ENCODE measurements at places on chromosomes 11 and 22.

DNA sequence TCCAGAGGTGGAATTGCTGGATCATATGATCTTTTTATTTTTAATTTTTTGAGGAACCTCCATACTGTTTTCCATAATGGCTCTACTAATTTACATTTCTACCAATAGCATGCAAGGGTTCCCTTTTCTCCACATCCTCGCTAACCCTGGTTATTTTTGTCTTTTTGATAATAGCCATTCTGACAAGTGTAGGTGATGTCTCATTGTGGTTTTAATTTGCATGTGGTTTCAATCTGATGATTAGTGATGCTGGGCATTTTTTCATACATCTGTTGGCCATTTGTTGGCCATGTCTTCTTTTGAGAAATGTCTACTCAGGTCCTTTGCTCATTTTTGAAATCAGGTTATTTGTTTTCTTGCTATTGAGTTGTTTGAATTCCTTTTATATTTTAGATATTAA is 15.4 kb upstream of the OR4D5 start:
- no peak for DNase-seq

- DNase-seq, result no peak
Measured at GRCh38 chr11:30291331-30291730, 31.6 kb upstream of the ARL14EP start.

GRCh38 chr11:10540915-10541560 is at the start of gene RNF141:
RNF141 (minus strand) TSS chr11:10541187; CDS start chr11:10534158, 7,029 bp downstream.
- DNase-seq, result peak; percentile 86

DNA sequence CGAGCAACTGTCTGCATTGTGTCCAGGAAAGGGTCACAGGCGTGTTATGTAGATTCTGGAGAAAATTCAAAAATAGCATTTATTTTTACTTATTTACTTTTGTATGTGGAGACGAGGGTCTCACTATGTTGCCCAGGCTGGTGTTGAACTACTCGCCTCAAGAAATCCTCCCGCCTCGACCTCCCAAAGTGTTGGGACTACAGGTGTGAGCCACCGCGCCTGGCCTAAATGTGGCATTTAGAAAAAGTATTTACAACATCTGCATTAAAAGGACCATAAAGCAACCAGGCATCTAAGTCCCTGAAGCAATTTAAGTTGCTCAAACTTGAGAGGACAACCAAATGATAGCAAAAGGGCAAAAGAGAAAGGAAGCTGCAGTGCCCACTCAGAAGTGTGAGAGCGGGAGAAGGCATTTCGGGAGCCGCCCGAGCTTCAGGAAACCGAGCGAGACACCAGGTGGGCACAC is 595 bp downstream of the TRIM66 start:
- peak; percentile 28 for DNase-seq

GRCh38 chr11:112481893-112482292 is 221.2 kb upstream of the PLET1 start:
- no peak for DNase-seq

GRCh38 chr11:83007477-83007876 is 64.2 kb downstream of the RAB30 start:
- DNase-seq, result no peak

DNA sequence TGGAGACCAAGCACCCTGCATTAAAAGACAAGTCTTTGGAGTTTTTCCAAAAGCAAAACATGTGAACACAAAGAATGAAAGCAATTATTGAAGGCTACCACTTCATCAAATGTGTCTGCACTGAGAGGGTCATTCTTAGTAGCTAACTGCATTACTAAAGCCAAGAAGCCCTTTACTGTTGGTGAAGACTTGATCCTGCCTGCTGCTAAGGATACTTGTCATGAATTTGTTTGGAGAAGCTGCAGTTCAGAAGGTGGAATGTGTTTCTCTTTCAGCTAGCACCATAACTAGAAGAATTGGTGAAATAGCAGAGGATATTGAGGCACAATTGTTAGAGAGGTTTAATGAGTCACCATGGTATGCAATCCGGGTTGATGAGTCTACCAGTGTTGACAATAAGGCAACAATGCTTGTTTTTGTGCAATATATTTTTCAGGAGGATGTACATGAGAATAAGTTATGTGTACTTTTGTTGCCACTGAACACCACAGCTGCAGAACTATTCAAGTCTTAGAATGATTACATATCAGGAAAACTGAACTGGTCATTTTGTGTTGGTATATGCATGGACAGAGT is 457.3 kb upstream of the ISX start:
- DNase-seq, result no peak

DNA sequence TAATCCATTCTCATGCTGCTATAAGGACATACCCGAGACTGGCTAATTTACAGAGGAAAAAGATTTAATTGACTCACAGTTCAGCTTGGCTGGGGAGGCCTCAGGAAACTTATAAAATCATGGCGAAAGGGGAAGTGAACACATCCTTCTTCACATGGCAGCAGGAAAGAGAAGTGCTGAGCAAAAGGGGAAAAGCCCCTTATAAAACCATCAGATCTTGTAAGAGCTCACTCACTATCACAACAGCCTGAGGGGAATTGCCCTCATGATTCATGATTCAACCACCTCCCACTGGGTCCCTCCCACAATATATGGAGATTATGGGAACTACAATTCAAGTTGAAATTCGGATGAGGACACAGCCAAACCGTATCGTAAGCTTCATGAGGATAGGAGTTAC is 3.8 kb upstream of the CYB5R2 start:
- DNase-seq, result no peak

DNA sequence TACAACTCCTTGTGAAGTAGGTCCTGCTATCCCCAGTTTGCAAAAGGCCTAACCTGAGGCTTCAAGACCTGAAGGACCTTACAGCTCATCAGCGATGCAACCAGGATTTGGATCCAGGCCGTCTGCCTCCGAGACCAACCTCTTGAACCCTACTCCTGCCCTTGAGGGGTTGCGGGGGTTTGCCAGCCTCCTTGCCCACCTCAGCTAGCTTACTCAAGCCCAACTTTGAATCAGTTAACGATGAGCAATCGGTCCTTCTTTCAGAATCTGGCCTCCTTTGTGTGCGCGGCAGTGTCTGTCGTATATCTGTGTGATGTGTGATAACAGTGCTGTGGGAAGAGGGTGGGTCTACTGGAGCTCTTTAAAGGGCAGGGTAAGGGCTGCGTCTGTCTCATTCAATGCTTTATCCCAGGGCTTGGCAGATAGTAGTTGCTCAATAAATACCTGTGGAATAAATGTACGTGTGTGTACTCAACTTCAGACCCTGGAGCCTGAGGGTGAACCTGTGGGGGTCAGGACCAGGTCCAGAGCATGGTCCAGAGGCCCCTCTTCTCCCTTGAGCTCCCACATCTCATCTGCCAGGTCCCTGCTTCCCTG is 3.2 kb downstream of the CHRM1 start:
- DNase-seq, result no peak

- no peak for DNase-seq
Measured at GRCh38 chr11:24356501-24356900, 140.4 kb upstream of the LUZP2 start.

GRCh38 chr11:75182664-75183063 is 31.8 kb downstream of the SLCO2B1 start:
- no peak for DNase-seq

DNA sequence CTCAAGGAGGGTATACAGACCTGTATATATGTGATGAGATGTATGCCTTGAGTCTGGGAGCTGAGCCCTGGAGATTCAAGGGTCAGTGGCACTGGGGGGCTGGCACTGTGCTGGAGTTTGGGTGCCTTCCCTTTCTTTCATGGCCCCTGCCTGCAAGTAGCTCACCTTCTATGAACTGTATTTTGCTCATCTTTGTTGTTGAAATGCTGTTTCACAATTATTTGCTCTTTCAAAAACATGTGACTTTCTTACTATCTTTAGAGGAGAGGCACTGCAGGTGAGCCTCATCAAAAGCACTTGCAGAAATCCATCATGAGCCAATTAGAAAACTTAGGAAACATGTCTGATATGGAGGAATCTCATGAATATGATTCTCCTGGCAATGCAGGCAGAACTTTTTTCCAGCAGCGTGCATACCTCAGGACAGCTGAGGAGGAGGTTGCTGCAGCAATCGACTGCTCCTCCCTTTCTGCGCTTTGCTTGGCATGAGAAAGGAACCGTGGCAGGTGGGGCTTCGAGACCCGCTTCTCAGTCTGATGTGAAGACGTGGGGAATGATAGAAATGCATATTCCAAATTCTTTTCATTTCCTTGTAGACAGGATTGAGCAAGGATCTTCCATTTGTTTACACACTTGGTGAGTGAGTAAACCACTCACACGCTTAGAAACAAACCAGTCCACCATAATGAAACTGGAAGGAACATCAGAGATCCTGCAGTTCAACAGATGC is 178.4 kb upstream of the E2F8 start:
- no peak for DNase-seq

DNA sequence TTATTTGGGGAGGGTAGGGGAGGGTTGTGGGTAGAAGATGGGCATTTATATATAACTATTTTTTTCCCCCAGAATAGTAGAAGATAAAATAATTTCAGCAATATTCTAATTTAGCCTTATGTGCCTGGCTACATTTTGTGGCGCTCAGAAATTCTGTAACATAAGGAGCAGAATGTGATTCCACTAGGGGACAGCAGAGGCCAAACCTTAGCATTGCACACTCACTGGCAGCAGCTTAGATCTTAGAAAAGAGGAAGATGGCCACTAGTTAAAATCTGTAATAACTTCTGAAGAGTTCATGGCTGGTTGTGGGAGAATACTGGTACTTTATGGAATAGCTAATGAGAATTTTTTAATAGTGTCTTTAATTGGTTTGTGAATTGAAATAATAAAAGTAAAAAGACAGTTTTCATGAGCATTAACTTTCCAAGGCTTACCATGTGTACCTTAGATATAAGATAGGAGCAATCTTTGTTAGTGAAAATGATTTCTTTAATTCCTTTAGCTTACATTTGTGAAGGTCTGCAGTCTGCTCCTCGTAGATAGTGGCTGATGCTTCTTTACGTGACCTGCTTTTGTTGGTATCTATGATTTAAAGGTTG is 33.1 kb downstream of the DDX10 start:
- DNase-seq, result peak; percentile 51

DNA sequence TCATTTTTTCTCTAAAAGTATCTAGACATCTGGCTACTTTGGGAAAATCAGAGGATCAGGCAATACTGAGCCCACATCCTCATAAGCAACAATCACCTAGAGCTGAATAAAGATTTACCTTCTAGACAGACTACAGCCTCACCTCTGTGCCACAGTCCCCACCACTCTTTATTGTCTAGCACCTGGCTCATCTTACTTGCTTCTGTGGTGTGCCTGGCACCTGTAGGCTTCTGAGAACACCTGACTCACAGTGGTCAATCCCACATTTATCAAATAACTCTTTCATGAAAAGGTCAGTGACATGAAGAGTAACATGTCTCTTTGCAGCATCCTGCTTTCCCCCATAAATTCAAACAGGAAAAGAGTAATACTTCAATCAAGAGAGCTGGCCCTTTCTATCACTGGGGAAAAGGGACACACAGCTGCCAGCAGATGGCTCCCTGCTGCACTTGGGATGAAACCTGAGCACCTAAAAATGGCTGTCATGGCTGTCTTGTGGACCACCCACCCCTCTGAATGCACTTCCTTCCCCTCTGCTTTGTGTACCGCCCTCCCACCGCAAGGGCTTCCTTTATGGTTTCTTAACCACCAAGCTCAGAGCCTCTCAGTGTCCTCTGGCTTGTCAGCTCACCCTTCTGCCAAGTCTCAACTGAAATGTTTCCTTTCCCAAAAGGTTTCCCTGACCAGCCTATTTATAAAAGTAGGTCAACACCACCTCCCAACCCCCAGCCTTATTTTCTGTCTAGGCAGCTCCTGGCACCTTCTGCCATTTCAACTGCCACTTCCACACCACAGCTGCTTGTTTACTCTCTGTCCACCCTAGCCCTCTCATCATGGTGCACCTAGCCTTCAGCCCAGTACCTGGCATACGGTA is 9.3 kb downstream of the TFIP11 start:
- no peak for DNase-seq

Data from NCI-H2171 (cell line).